ENCODE measurements at places on chromosomes 12 and 14.
A peak's percentile ranks its signal among the peaks of the same experiment; 100 is the strongest.

GRCh38 chr14:62181591-62181990 lies 419.4 kb downstream of the SNAPC1 start:
- no peaks in the 10 kb centered on the region for H3K36me3 ChIP-seq
- no peak overlapping the region for H3K4me3 ChIP-seq
- H3K27ac ChIP-seq, result no peak overlapping the region

DNA sequence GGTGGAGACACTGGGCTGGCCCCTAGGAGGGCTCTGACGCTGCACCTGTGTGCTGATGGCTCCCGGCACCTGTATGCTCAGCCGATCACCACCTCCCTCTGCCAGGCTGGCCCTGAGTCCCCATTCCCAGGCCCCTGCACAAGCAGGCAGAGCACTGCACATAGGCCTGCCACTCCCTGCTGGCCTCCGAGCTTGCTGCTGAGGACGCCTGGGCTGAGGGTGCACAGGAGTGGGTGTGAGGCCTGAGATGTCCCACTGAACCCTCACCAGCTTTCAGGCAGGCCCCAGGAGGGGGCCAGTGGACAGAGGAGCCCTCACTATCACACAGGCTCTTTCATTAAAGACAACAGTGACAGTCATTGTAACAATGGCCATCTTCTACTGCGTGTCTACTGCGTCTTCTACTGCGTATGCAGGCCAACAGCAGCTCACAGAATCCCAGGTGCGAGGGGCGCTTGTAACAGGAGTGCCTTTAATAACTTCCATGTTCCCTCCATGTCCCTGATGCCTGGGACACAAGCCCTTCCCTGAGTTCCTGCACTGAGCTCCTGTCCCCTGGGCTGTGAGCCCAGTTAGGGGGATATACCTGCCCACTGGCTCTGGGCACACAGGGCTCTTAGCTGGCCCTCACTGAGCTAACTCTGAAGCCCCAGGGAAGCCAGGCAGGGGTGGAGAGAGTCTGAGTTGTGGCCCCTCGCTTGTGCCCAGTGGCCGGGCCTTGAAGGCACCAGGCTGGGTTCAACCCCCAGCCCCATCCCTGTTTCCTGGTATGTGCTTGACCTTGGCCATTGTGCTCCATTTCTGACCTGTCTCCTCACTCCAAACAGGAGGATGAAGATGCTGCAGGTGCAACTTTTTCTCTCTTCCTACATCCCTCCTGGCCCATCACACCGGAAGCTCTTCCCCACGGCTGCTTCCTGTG lies 71.3 kb downstream of the PRIMA1 start:
- no peak overlapping the region for H3K27ac ChIP-seq
- H3K4me3 ChIP-seq, result no peak overlapping the region
- no peaks in the 10 kb centered on the region for H3K36me3 ChIP-seq
- no peak for DNase-seq
- H3K4me1 ChIP-seq, result no peaks in the 10 kb centered on the region

GRCh38 chr12:105341010-105341409 lies 10.5 kb downstream of the C12orf75 start:
- H3K27ac ChIP-seq, result no peak overlapping the region
- H3K36me3 ChIP-seq, result no peaks in the 10 kb centered on the region
- H3K27me3 ChIP-seq, result no peaks in the 10 kb centered on the region

GRCh38 chr12:113382206-113382605 lies 21.5 kb downstream of the SDS start:
- no peaks in the 10 kb centered on the region for H3K4me1 ChIP-seq
- H3K27ac ChIP-seq, result no peak overlapping the region
- H3K4me3 ChIP-seq, result no peak overlapping the region
- H3K27me3 ChIP-seq, result no peaks in the 10 kb centered on the region
- no peaks in the 10 kb centered on the region for H3K36me3 ChIP-seq

DNA sequence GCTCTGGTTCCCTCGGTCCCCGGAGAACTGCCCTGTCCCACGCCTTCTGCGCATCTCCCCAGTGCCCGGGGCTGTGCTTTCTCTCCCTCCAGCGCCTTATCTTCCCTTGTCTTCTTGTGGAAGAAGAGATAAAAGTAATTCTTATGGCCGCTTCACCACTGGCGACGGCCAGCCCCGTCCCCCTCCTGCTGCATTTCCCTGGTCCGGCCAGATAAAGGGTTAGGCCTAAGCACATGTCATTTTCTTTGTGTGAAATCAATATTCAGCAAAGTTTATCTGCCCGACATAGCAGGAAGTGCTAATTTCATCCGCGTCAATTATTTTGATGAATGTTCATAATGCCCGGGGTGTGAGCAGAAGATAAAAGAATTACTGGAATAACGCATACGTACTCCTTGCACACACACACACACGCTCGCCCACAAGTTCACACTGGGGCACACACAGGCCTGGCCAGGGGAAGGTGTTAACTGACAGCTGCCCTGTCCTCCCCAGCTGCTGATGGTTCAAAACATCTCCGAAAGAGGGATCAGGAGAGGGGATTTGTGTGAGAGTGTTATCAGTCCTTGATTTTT lies 177.7 kb upstream of the LHX5 start:
- H3K4me3 ChIP-seq, result no peak overlapping the region
- H3K27me3 ChIP-seq, result no peaks in the 10 kb centered on the region
- DNase-seq, result no peak
- no peaks in the 10 kb centered on the region for H3K36me3 ChIP-seq
- H3K27ac ChIP-seq, result no peak overlapping the region

GRCh38 chr12:32043928-32044549 lies 62.6 kb upstream of the BICD1 start:
- H3K27ac ChIP-seq, result no peak overlapping the region
- no peak for DNase-seq

DNA sequence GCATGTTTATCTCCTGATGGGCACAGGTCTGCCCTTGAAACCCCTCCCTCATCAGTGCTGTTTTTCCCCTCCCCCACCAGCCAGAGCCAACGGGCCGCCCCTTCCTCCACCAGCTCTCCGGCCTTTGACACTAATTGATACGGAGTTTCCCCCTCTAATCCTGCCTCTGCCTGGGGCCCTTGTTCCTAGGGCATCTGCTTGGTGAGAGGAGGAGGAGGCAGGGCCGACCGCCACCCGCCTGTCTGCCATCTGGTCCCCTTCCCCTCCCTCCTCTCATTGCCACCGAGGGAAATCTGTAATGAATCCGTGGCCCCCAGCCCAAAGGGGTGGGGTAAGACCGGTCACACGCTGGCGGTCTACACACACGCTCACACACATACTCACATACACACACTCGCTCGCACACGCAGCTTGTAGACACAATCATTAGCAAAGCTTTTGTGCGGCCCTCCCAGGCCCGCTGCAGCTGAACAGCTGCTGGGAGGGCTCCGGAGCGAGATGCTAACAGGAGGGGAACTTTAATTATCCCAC lies 27.4 kb downstream of the SRRM4 start:
- no peaks in the 10 kb centered on the region for H3K4me1 ChIP-seq
- DNase-seq, result no peak
- no peaks in the 10 kb centered on the region for H3K36me3 ChIP-seq
- no peak overlapping the region for H3K27ac ChIP-seq
- H3K4me3 ChIP-seq, result no peak overlapping the region
- H3K27me3 ChIP-seq, result no peaks in the 10 kb centered on the region

GRCh38 chr12:111638556-111638955 lies 39.4 kb upstream of the ATXN2 start:
- no peak for DNase-seq
- H3K36me3 ChIP-seq, result peaks cover 14% of the 10 kb centered on the region
- H3K4me3 ChIP-seq, result no peak overlapping the region
- H3K27ac ChIP-seq, result no peak overlapping the region
- no peaks in the 10 kb centered on the region for H3K4me1 ChIP-seq

GRCh38 chr14:82830596-82830995 lies 1296.9 kb upstream of the SEL1L start:
- no peaks in the 10 kb centered on the region for H3K36me3 ChIP-seq
- H3K4me3 ChIP-seq, result no peak overlapping the region
- H3K4me1 ChIP-seq, result no peaks in the 10 kb centered on the region
- DNase-seq, result no peak
- no peak overlapping the region for H3K27ac ChIP-seq
- H3K27me3 ChIP-seq, result no peaks in the 10 kb centered on the region

GRCh38 chr14:54747616-54748015 lies 155.0 kb downstream of the GCH1 start:
- no peaks in the 10 kb centered on the region for H3K27me3 ChIP-seq
- H3K4me1 ChIP-seq, result no peaks in the 10 kb centered on the region
- no peak for DNase-seq

GRCh38 chr12:79183926-79184325 lies 319.4 kb downstream of the SYT1 start:
- H3K4me3 ChIP-seq, result no peak overlapping the region
- H3K27me3 ChIP-seq, result no peaks in the 10 kb centered on the region
- H3K36me3 ChIP-seq, result no peaks in the 10 kb centered on the region
- no peaks in the 10 kb centered on the region for H3K4me1 ChIP-seq

DNA sequence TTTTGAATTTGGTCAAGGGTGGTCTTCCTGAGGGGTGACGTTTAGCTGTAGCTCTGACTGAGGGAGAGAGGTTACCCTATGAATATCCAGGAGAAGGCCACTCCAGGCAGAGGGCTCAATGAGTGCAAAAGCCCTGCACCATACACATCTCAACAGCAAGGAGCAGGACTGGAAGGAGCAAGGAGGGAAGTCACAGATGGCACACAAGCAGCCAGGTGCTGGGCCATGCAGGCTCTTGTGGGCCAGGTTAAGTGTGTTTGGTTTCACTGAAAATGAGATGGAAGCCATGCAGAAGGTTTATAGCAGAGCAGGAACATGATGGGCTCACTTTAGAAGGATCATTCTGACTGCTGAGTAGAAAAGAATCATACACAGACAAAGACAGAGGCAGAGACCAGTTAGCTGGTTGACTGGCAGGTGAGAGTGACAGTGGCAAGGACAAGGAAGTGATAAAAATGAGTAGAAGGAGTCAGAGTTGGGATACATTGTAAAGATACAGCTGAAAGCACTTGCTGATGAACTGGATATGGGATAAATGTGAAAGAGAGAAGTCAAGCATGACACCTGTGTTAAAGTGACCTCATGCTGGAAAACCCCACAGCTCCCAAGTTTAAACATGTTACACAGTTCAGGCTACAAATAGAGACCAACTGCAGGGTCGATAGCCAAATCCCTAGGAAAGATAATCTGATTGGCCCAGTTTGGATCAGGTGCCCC lies 81.2 kb downstream of the PRKD1 start:
- H3K36me3 ChIP-seq, result no peaks in the 10 kb centered on the region
- no peak overlapping the region for H3K4me3 ChIP-seq
- DNase-seq, result no peak
- H3K4me1 ChIP-seq, result no peaks in the 10 kb centered on the region
- H3K27me3 ChIP-seq, result no peaks in the 10 kb centered on the region

DNA sequence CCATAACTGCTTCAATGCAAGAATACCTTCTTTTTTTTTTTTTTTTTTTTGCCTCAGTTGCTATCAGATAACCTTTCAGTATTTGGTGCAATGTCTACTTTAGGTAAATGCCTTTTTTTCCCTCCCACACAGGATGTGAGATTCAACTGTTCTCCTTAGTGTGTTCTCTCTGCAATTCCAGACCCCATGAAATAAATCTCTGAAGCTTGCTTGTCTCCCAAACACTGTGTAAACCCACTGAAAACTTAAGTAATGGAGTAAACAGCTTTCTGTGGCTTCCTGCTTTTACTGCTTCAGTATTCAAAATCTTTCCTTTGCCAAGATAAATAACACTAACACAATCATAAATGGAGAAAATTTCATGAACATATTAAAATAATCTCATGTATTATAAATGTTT lies 55.8 kb upstream of the CLEC14A start:
- DNase-seq, result no peak
- no peak overlapping the region for H3K4me3 ChIP-seq
- H3K27ac ChIP-seq, result no peak overlapping the region
- no peaks in the 10 kb centered on the region for H3K27me3 ChIP-seq
- H3K36me3 ChIP-seq, result no peaks in the 10 kb centered on the region
- H3K4me1 ChIP-seq, result no peaks in the 10 kb centered on the region

- no peaks in the 10 kb centered on the region for H3K4me1 ChIP-seq
- H3K36me3 ChIP-seq, result no peaks in the 10 kb centered on the region
- H3K27ac ChIP-seq, result no peak overlapping the region
- H3K27me3 ChIP-seq, result no peaks in the 10 kb centered on the region
- H3K4me3 ChIP-seq, result no peak overlapping the region
Observed at GRCh38 chr12:24591079-24591626, 357.7 kb downstream of the BCAT1 start.

DNA sequence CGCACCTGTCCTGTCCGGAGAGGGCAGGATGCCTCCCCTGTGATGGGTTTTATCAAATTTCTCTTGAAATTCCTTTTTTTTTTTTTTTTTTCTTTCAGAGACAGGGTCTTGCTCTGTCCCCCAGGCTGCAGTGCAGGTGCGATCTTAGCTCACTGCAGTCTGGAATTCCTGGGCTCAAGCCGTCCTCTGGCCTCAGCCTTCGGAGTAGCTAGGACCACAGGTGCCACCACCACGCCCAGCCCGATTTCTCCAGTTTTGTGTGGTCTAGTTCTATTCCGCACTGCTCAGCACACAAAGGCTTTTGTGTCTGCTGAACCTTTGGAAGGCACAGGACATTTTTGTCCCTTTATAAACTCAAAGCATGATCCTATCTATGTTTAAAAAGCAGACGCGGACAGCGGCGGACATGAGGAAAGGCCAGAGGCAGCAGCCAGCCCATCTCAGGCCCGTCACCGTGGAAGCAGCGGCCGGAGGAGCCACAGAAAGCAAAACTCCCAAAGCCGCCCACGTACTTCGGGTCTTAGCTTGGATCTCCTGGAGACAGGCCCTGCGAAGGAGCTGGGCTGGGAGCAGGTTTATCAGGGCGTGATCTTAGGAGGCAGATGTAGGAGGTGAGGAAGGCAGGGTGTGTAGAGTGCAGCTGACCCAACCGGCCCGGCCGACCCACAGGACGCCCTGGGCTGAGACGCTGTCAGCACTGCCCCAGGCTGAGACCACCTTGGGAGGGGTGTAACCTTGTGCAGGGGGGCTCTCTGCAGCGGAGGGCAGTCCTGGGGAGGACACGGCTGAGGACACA lies 30.9 kb upstream of the FBRSL1 start:
- no peak overlapping the region for H3K4me3 ChIP-seq
- peaks cover 3% of the 10 kb centered on the region for H3K27me3 ChIP-seq
- DNase-seq, result no peak
- H3K36me3 ChIP-seq, result no peaks in the 10 kb centered on the region
- H3K27ac ChIP-seq, result no peak overlapping the region

DNA sequence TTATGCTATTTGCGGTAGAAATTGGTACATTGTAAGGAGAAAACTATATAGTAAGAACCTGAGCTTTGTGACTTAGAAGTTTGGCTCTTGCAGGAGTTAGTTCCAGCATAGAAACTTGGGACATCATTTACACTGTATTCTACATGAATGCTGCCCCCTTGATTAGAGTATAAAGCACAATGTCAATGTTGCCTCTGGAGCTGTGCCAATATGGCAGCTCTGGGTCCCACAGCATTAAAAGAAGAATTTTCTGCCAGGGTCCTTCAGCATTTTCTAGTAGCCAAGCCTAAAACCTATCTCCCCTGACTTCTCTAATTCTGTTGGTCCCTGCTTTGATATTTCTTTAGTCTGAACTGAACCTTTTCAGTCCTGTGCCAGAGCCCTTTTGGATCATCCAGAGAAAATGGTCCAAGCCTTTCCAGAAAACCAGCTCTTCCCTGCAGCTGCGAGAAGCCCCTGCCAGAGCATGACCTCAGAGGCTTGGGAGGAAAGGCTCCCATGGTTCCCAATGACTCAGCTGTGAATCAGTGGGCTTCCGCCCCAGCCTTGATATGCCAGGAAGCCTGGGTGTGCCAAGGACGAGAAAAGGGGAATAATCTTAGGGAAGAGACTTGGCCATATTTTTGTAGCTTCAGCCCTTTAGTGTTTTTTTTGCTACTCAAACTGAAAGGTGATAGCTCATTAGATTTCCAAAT lies 43.2 kb downstream of the PLEKHG7 start:
- no peak overlapping the region for H3K4me3 ChIP-seq
- no peak overlapping the region for H3K27ac ChIP-seq
- H3K36me3 ChIP-seq, result no peaks in the 10 kb centered on the region
- H3K27me3 ChIP-seq, result no peaks in the 10 kb centered on the region
- H3K4me1 ChIP-seq, result no peaks in the 10 kb centered on the region
- peak; percentile 32 for DNase-seq

Data from pancreas (tissue), 10 donors.